ENCODE measurements at places on chromosomes 3 and 15. TPM values are rescaled to one million over a fixed set of nuclear protein-coding genes. Genes with fewer than 3 reads are reported as not detected.

- peaks cover 7% of the 10 kb centered on the region for H3K27me3 ChIP-seq
- no peak overlapping the region for H3K27ac ChIP-seq
- H3K36me3 ChIP-seq: no peaks in the 10 kb centered on the region
- H3K4me1 ChIP-seq: no peaks in the 10 kb centered on the region
- no peak for DNase-seq
- H3K4me3 ChIP-seq: no peak overlapping the region
These were observed 6.5 kb downstream of the PLXNB1 start for GRCh38 chr3:48423241-48423882.

CPNE4 gene
- total RNA-seq: not detected

DNA sequence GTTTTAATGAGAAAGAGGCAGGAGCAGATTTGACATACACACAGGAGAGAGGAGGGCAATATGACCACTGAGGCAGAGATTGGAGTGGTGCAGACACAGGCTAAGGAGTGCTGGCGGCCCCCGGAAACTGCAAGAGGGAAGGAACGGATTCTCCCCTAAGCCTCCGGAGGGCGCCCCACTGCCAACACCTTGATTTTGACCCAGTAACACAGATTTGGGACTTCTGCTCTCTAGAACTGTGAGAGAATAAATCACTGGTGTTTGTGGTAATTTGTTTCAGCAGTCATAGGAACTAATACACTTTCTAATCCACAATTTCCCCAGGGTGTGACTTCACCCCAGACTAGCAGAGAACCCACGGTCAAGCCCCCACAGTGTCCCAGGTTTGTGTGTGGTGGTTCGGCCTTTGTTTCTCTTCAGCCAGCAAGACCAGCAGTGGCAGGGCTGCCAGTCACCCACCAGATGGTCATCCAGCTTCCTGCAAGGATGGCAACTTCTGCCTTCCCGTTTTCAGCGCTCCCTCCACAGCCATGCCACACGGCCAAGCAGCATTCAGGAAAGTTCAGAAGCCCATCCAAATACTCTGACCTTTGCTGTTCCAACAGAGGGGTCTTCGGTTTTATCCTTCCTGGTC lies 23.6 kb upstream of the TSPAN3 start:
- no peaks in the 10 kb centered on the region for H3K4me1 ChIP-seq
- no peaks in the 10 kb centered on the region for H3K36me3 ChIP-seq
- no peaks in the 10 kb centered on the region for H3K27me3 ChIP-seq
- peak; percentile 44 for DNase-seq
- no peak overlapping the region for H3K4me3 ChIP-seq

DNA sequence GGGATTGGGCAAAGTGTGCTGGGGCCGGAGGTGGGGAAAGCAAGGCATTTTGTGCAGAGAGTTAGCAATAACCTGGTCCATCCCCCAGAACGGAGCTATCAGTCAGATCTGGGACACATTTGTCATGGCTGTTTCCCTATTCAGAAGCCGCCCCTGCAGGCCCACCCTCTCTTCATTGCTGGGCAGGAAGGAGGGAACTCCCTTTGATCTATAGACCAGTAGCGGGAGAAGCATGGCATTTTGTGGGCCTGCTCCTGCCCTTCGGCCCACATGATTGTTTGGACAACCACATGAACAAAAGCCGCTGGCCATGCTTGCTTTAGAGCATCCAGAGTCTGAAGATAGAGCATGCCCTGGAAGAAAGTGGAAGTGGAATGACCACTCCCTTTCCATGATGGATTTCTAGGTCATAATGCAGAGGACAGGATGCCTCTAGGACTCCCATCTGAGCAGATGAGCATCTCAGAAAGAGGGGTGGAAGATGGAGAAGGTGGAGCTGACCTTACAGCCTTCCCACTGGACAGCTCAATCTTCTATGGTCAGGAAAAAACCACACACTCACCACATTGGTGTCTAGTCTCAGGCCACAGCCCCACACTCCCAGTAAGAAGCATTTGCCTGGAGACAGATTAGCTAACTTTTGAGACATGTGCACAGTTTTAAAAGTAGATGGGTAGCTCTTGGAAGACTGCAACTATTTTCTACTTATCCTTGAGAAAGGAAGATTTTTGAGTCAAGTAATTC lies 11.9 kb upstream of the LRTM1 start:
- H3K36me3 ChIP-seq: no peaks in the 10 kb centered on the region
- H3K27me3 ChIP-seq: peaks cover 6% of the 10 kb centered on the region
- no peak overlapping the region for H3K4me3 ChIP-seq
- no peak for DNase-seq
- H3K27ac ChIP-seq: no peak overlapping the region

DNA sequence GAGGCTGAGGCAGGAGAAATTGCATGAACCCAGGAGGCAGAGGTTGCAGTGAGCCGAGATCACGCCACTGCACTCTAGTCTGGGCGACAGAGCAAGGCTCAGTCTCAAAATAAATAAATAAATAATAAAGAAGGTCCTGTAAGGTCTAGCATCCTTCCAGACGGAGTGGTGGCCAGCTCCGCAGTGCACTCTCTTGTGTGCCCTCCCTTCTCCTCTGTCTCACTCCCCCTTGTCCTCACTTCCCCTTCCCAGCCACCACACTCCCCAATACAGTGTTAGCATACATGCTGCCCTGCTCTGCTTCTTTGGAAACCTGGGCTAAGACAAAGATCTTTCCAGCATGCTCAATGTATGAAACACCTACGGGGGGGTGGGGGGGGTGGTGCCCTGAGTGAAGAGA lies 3.4 kb upstream of the CLN6 start:
- peaks cover 8% of the 10 kb centered on the region for H3K36me3 ChIP-seq
- H3K27ac ChIP-seq: no peak overlapping the region
- H3K27me3 ChIP-seq: no peaks in the 10 kb centered on the region
- H3K4me3 ChIP-seq: no peak overlapping the region

Data from activated naive CD4-positive, alpha-beta T cell treated with anti-CD3 and anti-CD28 coated beads for 36 hours (primary cell).